ENCODE measurements at places on chromosomes 4 and X.

GRCh38 chr4:123359449-123360315 lies 36.9 kb upstream of the SPRY1 start:
- DNase-seq: no peak

DNA sequence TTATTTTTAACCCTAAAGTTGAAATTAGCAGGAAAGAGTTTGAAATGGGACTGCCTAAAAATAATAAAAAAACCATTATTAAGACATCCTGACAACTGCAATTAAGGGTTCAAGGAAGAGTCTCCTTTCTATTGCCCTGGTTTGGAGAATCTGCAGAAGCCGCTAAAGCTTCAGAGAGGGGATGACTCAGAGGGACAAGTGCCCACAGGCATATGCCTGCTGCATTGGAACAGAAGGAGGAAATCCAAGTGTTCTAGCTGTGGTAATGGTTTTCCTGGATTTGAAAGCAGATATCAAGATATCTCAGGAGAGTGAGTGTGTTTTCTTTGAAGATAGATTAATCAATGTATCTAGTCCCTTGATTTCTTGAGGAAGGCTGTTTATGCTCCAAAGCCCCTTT lies 235.1 kb upstream of the TAPT1 start:
- DNase-seq: no peak

DNA sequence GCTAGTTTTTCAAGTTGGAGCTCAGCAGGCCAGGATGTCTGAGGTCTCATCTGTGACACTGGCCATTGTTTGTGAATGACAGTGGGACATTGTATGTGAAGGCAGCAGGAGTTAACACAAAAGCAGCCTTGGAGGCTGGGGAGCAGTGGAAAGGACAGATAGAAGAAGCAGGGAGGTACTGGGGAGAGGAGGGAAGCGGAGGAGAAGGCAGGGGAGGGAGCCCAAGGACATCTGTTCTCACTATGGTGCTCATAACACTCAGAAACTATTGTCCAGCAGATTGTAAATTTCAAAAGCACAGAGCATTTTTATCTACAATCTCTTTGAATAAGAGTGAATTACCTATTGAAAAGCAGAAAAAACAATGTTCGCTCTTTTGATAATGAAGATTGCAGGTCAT lies 253.6 kb upstream of the DIPK2B start:
- no peak for DNase-seq

GRCh38 chr4:176850436-176850835 lies 57.7 kb upstream of the VEGFC start:
- no peak for DNase-seq

- DNase-seq: peak; percentile 59
These were observed 99.8 kb downstream of the PJA1 start for GRCh38 chrX:69065451-69065850.

- no peak for DNase-seq
These were observed 1088.5 kb upstream of the PABPC4L start for GRCh38 chr4:135290136-135290535.

DNA sequence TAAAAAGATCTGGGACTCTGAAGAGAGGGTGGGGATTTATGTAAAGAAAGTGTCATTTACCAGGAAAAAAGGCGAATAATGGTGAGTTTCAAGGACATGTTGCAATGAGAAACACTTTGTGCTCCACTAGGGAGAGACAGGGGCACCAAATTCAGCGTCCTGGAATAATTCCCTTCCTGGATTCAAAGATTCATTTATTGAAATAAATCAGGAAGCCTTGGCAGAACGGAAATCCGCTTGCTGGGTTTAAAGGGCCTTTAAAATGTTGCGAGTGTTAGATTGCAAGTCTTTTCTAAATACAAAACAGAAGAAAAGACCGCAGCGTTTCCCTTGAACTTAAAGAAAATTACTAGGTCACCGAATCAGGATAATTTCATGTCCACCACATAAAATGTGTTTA lies 3.8 kb upstream of the ZIC3 start:
- DNase-seq: no peak

DNA sequence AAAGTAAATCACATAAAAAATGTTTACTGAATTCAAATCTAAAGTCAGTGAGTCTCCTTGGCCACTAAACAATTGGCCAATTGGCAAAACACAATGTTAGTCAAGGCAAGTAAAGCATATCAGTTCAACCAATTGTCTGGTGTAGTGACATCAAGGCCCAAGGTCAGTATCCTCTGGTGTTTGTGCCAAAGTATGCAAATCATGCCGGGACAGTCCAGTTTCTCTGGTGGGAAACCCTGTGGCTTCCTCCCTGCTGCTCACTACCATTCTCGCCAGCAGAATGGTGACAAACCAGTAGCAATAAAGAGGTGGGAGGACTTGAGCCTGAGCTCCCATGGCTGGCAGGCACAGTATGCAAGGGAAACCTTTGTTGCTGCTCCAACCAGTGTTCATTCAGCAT lies 314.9 kb upstream of the FGF13 start:
- DNase-seq: no peak

GRCh38 chrX:126170720-126171119 lies 4.6 kb upstream of the DCAF12L2 start:
- DNase-seq: no peak

GRCh38 chrX:18668071-18668835 lies 3.7 kb downstream of the RS1 start:
- no peak for DNase-seq

DNA sequence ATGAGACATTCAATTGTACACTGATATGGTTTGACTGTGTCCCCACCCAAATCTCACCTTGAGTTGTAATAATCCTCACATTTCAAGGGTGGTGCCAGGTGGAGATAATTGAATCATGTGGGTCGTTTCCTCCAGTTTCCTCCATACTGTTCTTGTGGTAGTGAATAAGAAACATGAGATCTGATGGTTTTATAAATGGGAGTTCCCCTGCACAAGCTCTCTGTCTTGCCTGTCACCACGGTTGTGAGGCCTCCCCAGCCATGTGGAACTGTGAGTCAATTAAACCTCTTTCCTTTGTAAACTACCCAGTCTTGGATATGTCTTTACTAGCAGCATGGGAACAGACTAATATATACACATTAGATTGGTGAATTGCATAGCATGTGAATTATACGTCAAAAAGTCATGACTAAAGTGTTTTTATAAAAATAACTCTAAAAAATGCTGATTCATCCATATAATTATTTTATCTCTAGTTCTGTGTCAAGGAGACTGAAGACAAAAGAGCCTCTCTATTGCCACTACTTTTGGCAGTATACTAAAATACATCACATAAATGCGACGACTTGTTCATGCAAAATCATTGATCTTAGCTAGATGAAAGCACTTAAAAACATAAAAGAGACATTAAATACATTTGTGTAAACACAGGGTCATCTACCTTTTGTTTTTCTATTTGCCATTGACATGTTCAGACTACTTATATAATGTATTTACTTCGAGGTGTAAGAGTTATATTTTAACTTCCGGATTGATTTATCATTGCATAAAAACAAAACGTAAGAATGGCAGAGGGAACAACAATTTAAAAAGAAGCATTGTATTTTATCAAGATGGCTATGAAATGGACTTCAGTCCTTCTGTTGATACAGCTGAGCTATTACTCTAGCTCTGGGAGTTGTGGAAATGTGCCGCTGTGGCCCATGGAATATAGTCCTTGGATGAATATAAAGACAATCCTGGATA lies 50.1 kb downstream of the YTHDC1 start:
- no peak for DNase-seq

- DNase-seq: no peak
These were observed 96.9 kb downstream of the MAMLD1 start for GRCh38 chrX:150460063-150460462.

GRCh38 chr4:173547889-173548288 lies 17.9 kb upstream of the HAND2 start:
- DNase-seq: no peak

GRCh38 chr4:13527981-13528820 lies 16.1 kb downstream of the NKX3-2 start:
- DNase-seq: no peak

DNA sequence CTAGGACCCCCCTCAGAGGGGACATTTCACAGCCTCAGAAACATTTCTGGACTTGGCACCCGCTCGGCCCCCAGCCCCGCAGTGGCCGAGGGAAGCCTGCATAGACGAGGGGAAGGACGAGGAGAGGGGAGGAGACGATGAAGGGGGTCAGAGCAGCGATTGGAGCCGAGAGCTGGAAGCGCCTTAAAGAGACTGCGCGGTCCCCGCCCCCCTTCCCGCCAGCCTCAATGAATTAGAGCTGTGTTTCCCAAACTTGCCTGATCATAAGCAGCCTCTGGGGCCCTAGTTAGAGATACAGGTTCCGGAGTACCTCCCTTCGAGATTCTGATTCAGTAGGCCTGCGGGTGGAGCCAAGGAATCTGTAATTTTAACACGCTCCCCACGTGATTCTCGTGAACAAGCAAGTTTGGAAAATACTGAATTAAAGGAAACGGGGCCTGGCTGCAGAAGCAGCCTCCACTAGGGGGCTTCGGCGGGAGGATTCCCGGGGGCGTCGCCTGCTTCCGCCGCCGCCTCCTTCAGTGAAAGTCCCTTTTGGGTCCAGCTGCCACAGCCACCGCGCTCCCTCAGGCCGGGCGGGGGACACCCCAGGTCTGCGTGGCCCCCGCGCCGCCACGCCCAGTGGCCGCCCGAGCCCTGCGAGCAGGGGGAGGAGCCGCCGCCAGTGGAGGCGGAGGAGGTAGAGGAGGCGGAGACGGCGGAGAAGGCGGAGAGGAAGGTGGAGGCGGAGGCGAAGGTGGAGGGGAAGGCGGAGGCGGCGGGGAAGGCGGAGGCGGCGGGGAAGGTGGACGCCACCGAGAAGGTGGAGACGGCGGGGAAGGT lies at the start of gene USP27X:
TSS of gene USP27X (plus strand) at position 651 of the 822 bp plus-strand sequence. CDS start 824 bp downstream, outside the sequence.
- DNase-seq: peak; percentile 28

DNA sequence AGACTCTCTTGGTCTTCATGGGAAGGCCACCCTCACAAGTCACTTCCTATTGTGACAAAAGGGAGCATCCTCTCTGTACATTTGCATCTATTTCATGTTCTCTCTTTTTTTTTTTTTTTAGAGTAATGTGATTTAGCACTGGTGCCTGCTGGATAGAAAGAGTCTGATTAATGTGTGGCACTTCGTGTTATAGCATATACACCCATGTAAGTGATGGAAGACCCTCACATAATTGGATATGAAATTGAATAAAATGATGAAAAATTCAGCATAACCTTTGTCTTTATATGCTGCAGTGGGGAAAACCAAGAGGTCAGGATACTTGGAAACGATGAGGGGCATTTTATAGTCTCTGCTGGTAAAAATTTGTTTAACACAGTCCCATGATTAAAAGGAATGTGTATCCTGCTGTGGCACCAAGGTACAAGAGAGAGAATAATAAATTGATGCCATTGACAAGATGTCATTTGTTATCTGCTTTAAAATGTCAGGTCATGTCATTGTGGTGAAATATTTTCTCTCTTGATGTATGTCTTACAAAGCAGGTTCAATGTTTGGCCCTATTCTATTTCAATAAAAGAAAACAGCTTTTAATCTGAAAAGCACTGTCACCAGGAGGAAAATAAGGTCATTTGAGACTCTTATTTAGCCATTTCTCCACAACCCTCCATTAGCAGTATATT lies 1115.4 kb downstream of the STPG2 start:
- DNase-seq: no peak

DNA sequence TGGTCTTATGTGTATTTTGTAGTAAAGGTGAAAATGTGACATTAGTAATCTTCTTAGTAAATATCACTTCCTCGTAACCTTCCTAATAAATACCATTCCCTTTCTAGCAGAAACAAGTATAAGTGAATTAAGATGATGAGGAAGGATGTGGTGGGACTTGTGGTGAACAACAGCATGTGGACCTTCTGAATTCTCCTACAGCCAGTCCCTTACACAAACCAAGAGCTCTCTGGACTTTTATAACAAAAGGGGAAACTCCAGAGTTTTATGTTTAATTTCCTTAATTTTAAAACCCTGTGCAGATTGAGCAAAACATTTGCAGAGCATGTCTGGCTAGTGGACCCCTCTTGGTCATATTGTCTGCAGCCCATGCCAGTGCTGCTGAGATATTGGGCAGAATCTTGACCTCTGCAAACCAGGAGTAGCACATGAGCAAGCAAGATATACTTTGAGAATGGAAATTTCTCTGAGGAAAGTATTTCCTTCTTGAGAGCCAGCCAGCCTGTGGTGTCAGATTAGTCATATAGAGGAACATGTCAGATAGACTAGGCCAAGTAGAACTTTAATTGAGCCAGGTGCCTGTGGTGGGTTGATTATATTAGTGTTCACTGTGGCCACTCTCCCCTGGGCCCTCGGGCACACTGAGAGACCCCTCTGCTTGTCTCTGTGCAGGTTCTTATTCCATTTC lies 328.2 kb downstream of the DKK2 start:
- no peak for DNase-seq

GRCh38 chrX:63746715-63747114 lies 38.3 kb downstream of the ARHGEF9 start:
- no peak for DNase-seq

DNA sequence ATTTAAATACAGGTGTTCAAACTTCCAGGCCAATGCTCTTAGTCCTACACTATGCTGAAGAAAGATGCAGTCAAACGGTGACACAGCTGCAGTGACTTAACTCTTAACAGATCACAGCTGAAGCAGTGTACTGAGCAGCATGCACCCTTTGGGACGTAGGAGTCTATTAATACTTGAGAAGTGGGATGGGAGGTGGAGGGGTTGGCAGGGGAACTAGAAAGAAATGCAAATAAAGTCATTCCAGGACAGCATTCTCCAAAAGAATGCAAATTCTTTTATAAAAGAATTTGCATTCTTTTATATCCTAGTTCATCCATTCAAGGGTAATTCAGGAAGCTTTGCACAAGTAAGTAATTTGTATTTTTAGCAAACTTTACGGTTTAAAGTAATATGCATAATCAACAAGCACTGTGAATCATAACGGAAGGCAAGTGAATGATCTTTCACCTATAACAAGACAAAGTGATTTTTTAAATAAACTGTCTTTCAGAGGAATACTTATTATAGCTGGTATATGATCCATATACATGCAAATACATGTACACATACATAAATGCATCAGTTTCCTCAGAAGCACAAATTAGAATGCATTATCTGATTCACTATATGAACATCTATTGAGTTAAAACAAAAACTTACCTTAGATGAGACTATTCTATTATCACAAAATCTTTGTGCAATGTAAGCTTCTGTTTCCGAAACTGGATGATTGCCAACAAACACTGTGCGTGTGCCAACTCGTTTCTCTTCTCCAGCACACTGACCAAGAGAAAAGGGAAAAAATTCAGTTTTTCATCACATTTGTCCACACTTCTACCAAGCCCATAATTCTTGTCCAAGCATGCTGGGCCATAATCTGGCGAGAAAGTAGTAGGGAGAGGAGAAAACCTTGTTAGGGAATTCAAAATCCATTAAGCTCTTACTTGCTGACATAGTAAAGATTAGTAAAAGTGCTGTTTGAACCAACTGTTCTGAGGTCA lies 106.5 kb downstream of the ATP11C start:
- DNase-seq: peak; percentile 33

GRCh38 chr4:41939016-41939626 lies 3.9 kb downstream of the TMEM33 start:
- DNase-seq: no peak

DNA sequence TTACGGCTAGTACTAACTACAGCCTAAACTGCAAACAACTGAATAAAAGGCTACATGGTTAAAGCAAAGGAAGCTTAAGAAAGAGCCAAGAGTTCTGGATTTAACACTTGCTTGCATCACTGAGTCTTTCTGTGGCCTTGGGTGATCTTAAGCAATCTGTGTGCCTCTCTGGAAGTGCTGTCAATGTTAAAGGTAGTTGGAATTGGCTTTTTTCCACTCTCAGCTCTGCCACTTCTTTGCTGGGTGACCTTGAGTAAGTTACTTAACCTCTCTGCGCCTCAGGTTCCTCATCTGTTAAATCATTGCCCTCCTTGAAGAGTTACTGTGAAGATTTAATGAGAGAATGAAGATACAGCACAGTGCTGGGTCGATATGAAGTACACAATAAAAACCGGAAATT lies 15.7 kb downstream of the SLC2A9 start:
- DNase-seq: no peak

GRCh38 chrX:131955099-131955777 lies 67.9 kb upstream of the STK26 start:
- DNase-seq: no peak
